ENCODE measurements at places on chromosomes 4 and X. TPM values are rescaled to one million over a fixed set of nuclear protein-coding genes. Genes with fewer than 3 reads are reported as not detected.

The GLOD5 gene
- not detected for total RNA-seq

The MBNL3 gene
- total RNA-seq: 0.30 TPM

The LRRC66 gene
- 1.5 TPM for total RNA-seq

The LPAR4 gene
- not detected for total RNA-seq

The CCDC110 gene
- total RNA-seq: 5.0 TPM

The BMX gene
- 0.30 TPM for total RNA-seq

The PDHA1 gene
- total RNA-seq: 41.6 TPM

The FAM47C gene
- not detected for total RNA-seq

The SORCS2 gene
- total RNA-seq: 3.3 TPM

The RPGR gene
- 7.1 TPM for total RNA-seq

The MEPE gene
- not detected for total RNA-seq

The GAK gene
- 48.1 TPM for total RNA-seq

The S100P gene
- total RNA-seq: not detected

The TCEAL9 gene
- 140 TPM for total RNA-seq

The CHRDL1 gene
- not detected for total RNA-seq

Data from smooth muscle cell of the umbilical artery (primary cell).